Mesendoderm (in vitro differentiated cells): ENCODE measurements at places on chromosomes 6 and 20.

GRCh38 chr20:24580855-24581254 is 111.4 kb downstream of the SYNDIG1 start:
- no peaks in the 10 kb centered on the region for H3K4me1 ChIP-seq
- no peak for DNase-seq

GRCh38 chr6:35297601-35298481 is at the start of gene DEF6:
Gene DEF6, plus strand, starts transcription at chr6:35297818. Its CDS starts 39 bp downstream, at chr6:35297857.
- H3K4me1 ChIP-seq, result peaks cover 5% of the 10 kb centered on the region
- no peaks in the 10 kb centered on the region for H3K27me3 ChIP-seq
- no peak within 1 kb of the TSS for H3K4me3 ChIP-seq
- H3K27ac ChIP-seq, result no peak within 1 kb of the TSS

- H3K27ac ChIP-seq, result no peak overlapping the region
- no peaks in the 10 kb centered on the region for H3K27me3 ChIP-seq
Measured at GRCh38 chr20:46713957-46714834, 4.7 kb downstream of the SLC2A10 start.

DNA sequence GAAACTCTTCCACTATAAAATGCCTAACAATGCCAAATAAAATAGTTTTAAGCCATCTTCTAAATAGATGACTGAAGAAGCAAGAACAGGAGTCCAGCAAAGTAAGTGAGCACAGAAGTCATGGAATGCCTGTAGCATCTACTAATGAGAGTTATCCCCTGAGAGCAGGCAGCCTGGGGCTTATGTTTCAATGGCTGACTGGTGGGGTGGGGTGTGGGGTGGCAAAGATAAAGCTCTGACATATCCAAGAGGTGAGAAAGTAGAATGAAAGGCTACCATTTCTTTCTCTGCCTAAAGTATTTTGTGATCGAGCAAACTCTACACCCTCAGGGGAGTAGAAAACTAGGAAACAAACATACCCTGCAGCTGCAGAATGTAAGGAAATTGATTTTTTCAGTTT is 348.8 kb downstream of the TFAP2B start:
- H3K4me1 ChIP-seq, result no peaks in the 10 kb centered on the region
- no peaks in the 10 kb centered on the region for H3K36me3 ChIP-seq
- no peak overlapping the region for H3K27ac ChIP-seq
- no peak overlapping the region for H3K4me3 ChIP-seq

DNA sequence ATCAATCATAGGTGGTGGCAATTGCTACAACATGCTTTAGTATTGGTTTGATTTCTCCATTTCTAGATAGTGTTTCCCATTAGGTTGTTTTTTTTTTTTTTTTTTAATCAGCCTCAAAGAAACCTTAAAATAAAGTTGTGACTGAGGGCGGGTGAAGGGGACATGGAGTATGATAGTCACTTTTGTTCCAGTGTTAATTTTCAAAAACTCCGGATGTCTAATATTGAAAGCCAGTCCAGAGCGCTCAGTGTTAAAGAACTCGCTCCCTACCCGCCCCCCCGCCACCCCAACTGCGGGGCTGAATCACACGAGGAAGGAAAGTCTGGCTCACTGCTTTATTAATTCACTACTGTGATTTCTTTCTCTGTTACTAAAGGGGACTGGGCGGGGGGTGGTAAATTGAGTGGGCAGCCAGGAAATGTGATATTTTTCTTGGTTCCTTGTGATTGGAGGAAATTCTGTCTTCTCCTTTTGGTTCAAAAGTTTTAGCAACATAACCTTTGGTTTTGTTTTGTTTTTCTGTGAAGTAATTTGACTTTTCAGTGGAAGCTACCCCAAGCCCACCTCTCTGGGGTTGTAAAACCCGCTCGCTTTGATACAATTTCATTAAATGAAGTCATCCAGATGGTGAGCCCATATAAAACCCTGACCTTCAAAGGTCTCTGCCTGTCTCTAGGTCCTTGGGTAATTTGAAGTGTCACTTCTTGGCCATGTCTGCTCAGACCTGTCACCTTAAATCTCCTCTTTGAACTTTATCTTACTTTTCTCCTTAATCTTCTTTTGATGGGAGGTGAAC is 38.0 kb downstream of the TNFAIP3 start:
- H3K27me3 ChIP-seq, result no peaks in the 10 kb centered on the region
- H3K4me3 ChIP-seq, result no peak overlapping the region
- no peak overlapping the region for H3K27ac ChIP-seq

DNA sequence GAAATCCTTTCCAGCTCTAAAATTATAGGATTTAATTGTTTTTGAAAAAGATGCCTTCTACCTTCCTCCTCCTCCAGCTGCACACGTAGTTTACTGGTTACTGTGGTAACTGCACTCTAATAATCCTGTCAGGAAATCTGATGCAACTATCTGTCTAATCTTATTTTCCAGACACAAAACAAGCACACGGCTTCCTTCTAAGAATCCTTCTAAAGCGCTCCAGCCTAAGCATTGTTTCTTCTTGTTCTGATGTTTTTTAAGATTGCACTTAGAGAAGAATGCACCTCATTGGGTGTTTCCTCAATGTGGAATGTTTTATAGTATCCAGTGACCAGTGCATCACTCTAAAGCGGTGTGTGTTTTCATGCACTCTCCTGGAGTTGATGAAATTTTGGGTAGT is 63.6 kb downstream of the CARMIL1 start:
- no peaks in the 10 kb centered on the region for H3K27me3 ChIP-seq
- H3K4me3 ChIP-seq, result no peak overlapping the region
- no peak for DNase-seq
- peaks cover 5% of the 10 kb centered on the region for H3K4me1 ChIP-seq
- no peak overlapping the region for H3K27ac ChIP-seq
- H3K36me3 ChIP-seq, result no peaks in the 10 kb centered on the region

DNA sequence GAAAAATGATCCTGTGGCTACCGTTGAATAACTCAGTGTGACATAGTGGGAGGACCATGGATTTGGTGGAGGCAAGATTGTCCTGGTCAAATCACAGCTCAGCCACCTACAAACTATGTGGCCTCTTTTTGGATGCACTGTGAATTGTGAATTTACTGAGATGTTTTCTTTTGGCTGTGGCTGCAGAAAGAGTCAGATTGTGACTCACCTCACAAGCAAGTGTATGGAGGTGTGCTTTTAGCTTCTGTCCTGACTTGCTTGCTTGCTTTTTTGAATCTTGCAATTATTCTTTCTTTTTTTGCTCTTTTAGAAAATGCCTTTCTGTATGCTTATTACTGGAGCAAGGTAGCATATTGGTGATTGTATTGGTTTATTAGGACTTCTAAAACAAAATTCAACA is 122.9 kb upstream of the FOXO3 start:
- H3K4me3 ChIP-seq, result no peak overlapping the region
- DNase-seq, result no peak
- no peaks in the 10 kb centered on the region for H3K4me1 ChIP-seq
- no peaks in the 10 kb centered on the region for H3K27me3 ChIP-seq

- H3K27me3 ChIP-seq, result no peaks in the 10 kb centered on the region
- DNase-seq, result no peak
- H3K27ac ChIP-seq, result no peak overlapping the region
- H3K36me3 ChIP-seq, result no peaks in the 10 kb centered on the region
- no peak overlapping the region for H3K4me3 ChIP-seq
Measured at GRCh38 chr6:24249926-24250325, 107.9 kb downstream of the DCDC2 start.

- no peak overlapping the region for H3K27ac ChIP-seq
- no peaks in the 10 kb centered on the region for H3K4me1 ChIP-seq
- H3K27me3 ChIP-seq, result no peaks in the 10 kb centered on the region
- H3K4me3 ChIP-seq, result no peak overlapping the region
Measured at GRCh38 chr6:140083375-140083774, 708.9 kb upstream of the CITED2 start.

GRCh38 chr20:34543463-34544056 is 15.0 kb upstream of the MAP1LC3A start:
- H3K36me3 ChIP-seq, result no peaks in the 10 kb centered on the region
- no peak overlapping the region for H3K27ac ChIP-seq
- no peaks in the 10 kb centered on the region for H3K27me3 ChIP-seq

DNA sequence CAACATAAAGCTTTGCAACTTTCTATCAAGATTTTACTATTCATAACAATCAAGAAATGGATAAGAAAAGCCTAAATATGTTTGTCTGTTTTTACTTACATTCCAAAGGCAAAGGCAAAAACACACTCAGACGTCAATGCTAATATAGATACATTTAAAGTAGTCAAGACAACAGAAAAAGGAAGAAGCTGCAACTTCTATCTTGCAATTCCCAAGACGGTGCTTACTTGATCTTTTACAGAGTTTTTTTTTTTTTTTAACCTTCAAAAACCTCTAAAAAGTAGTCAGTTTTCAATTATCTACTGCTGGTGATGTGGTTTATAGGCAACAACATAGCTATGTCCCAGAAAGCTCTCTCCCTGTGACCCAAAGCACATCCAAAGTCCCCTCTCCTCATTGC is 58.1 kb downstream of the EPB41L2 start:
- peaks cover 16% of the 10 kb centered on the region for H3K4me1 ChIP-seq
- no peak overlapping the region for H3K27ac ChIP-seq
- H3K4me3 ChIP-seq, result no peak overlapping the region

DNA sequence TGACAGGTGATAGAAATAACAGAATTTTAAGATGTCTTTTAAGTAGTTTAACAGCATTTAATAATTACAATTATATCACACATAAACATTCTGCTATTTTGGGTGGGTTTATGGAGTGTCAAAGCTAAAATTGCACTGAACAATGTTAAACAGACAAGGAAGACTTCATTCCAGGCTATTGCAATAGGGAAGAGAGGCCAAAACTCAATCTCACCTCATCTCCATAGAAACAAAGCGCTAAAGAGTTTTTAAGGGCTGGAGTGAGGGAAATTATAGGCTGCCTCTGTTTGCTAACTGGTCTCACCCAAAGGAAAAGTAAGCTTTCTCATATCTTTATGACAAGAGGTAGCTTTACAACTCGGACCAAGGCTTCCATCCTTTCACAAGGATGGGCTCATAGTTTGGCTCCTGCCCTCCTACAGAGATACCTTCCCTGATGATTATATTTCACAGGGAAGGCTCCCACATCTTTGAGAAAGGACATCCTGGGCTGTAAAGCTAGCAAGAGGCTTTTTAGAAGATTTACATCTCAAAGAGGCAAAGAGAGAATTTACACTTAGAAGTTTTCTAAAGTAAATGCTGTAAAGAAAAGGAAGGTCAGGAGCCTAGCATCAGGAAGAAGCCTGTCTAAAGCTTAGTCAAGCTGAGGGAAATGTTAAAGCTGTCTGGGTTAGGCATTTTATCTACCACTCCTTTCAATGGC is 350.2 kb upstream of the IMPG1 start:
- H3K27me3 ChIP-seq, result no peaks in the 10 kb centered on the region
- no peak overlapping the region for H3K4me3 ChIP-seq
